ENCODE measurements at places on chromosomes 4 and X.

GRCh38 chrX:7169627-7170026, 21.7 kb upstream of the PUDP start:
- DNase-seq, result no peak

GRCh38 chr4:5224340-5224739, 173.1 kb downstream of the STK32B start:
- no peak for DNase-seq

DNA sequence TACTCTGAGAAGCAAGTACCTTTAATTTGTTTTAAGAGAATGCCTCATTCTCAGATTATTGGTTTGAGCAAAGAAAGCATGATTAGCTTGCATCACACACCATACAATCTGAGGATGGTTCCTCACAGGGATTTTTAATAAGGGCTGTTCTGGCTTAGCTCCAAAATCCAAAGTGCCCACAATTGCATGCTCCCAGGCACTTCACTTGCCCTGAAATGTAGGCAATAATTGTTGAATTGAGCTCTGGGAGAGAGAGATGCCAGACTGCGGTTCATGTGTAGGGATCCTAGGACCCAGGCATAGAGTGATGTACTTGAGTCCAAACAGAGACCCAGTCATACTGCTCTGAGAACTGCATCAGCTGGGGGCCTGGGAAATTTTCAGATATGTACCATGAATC, 358.4 kb upstream of the CXorf51B start:
- no peak for DNase-seq

GRCh38 chrX:13180807-13181206, 136.4 kb upstream of the FAM9C start:
- DNase-seq, result peak; percentile 5

DNA sequence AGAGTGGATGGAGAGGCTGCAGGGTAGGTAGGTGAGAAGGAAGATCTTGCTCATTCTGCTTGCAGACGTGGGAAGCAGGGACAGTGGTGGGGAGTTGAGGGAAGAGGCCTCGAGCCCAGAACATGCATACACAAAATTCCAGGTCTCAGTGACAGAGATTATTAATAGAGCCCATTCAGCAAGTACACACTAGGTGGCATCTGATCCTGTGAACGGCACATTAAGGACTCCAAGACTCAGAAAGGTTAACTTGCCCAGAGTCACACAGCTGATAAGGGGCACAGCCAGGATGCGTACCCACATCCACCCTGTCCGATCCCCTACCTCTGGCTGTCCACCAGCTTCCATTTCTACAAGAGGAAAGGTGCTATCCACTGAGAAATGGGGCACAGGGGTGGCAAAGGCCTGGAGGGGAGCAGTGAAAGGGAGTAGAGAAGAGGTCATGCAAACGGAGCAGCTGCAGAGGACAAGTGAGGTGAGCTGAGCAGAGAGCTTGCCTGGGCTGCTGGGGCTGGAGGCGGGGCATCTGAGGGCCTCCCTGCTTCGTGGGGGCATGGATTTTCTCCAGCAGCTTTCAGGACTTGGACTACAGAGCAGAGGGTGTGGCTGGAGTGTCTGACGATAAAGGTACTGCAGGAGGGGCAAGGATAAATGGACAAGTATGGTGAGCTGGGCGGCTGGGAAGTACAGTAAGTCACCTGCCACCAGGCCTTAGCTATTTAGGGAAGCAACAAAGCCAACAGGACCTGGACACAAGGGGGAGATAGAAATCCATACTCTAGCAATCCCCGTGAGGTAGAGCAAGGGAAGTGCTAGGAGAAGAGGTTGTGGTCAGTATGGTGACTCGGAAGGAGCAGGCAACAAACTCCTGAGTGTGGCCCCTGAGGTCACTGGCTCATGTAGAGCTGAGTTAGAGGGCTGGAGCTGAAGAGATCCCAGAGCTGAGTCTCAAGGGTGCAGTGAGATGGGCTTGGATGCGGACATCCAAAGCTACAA, 11.2 kb downstream of the IDS start:
- DNase-seq, result no peak

DNA sequence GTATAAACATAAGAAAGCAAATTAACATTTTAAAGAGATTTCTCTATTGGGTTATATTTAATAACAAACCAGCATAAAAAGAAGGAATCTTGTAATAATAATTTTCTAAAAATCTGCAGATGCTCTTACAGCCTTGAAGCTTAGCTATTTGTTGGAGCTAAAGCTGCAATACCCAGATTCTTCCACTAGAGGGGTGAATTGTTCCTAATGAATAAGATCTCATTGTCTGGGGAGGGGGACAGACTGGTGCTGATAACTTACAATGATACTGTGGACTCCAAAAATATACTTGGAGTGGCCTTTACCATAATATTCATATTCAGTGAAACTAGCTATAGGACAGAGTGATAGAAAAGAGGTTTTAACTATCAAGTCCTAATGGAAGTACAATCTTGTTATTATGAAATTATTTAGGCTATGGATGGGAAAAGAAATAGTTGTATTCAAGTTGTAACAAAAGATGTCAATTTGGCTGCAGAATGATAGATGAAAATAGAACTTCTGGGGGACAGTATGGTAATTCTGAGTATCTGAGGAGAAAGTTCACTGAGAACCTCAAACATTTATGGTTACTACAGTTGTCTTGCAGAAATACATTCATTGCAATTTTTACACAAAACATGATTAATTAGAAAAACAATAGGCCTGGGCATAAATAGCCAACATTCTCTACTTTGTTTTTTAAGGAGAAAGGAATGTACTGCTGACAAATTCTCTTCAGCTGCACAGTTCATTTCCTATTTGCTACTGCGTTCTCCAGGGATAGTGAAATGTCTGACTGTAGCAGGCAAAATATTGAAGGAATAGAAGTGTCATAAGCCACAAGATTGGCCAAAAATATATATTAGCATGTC, 443.3 kb downstream of the GBA3 start:
- no peak for DNase-seq

GRCh38 chrX:153519569-153520286, 2.3 kb downstream of the ATP2B3 start:
- DNase-seq, result no peak

- peak; percentile 16 for DNase-seq
These were observed 116.0 kb upstream of the PUDP start for GRCh38 chrX:7263961-7264360.

DNA sequence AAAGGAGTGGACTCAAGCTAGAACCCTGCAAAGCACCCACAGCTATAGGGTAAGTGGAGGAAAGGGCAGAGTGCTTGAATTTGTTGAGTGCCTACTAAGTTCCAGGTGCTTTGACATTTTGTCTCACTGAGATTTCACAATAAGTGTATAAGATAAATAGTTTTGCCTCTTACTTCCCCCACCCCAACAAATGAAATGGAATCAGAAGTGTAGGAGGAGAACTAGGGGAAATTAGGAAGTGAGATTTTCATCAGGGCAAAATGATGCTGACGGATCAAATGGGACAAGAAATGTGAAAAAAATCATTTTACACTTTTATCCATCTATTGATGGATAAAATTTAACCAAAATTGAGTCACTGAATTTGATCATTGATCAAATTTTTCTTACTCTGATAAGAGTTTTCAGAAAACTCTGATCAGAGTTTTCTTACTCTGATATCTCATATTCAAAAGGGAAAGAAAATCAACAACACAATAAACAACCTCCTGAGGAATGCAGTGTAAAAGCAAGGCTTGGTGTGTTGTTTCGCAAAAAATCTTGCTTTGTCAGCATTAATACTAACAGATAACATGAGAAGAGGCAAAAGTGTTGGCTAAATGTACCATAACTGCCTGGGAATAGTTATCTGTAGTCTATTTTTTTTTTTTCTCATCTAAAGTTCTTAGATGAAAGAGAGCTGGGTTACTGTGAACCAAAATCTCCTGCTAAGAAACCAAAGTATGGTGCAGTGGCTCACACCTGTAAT, 24.9 kb downstream of the PLAC8 start:
- DNase-seq, result no peak

GRCh38 chr4:152630324-152630723, 49.5 kb downstream of the TMEM154 start:
- DNase-seq, result no peak

GRCh38 chr4:3192188-3192587, 56.8 kb upstream of the MSANTD1 start:
- DNase-seq, result no peak

- DNase-seq, result no peak
These were observed 40.2 kb upstream of the PPP2R3B start for GRCh38 chrX:426881-427280.

DNA sequence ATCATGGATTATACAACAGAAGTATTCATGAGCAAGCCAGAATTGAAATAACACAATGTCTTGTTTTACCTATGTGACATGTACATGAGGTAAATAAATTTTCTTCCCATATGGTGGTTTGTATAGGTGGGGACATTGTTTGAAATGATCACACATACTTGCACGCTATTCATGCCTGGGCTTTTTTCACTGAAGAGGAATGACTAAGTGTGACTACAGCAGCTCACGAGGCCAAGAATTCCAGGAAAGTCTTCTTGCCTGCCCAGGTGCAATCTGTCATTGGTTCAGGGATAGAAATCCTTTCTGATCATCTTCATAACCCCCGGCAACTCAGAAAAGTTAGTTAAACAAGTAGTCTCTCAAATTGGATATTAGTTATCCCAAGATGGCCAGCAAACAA, 36.3 kb upstream of the AREG start:
- no peak for DNase-seq

DNA sequence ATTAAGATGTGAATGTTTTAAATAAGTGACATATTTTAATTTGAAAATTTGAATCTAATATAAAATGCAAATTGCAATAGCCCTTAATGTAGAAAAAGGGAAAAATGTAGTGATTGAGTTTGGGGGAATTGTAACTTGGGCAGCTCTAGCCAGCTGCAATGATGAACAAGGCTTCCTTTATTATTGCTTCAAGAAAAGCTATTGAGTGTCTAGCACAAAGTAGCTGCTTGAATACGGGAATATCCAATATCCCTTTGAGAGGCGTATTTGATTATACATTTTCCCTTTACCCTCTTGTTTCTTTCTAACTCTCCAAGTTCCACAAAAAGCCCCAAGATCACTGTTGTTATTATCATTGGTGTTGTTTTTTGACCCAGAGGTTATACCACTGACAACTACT, 21.8 kb downstream of the IL1RAPL1 start:
- no peak for DNase-seq

GRCh38 chr4:153809916-153810810, 21.3 kb upstream of the SFRP2 start:
- DNase-seq, result no peak

DNA sequence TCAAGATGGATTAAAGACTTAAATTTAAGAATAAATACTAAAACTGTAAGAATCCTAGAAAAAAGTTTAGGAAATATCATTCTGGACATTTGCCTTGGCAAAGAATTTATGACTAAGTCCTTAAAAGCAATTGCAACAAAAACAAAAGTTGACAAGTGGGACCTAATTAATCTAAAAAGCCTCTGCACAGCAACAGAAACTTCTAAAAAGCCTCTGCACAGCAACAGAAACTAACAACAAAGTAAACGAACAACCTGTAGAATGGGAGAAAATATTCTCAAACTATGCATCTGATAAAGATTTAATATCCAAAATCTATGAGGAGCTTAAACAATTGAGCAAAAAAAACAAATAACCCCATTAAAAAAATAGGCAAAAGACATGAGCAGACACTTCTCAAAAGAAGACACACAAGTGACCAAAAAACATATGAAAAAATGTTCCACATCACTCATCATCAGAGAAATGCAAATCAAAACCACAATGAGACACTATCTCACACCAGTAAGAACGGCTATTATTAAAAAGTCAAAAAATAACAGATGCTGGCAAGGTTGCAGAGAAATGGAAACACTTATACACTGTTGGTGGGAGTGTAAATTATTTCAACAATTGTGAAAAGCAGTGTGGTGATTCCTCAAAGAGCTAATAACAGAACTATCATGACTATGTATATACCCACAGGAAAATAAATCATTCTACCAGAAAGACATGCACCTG, 5.5 kb upstream of the OPRPN start:
- no peak for DNase-seq

DNA sequence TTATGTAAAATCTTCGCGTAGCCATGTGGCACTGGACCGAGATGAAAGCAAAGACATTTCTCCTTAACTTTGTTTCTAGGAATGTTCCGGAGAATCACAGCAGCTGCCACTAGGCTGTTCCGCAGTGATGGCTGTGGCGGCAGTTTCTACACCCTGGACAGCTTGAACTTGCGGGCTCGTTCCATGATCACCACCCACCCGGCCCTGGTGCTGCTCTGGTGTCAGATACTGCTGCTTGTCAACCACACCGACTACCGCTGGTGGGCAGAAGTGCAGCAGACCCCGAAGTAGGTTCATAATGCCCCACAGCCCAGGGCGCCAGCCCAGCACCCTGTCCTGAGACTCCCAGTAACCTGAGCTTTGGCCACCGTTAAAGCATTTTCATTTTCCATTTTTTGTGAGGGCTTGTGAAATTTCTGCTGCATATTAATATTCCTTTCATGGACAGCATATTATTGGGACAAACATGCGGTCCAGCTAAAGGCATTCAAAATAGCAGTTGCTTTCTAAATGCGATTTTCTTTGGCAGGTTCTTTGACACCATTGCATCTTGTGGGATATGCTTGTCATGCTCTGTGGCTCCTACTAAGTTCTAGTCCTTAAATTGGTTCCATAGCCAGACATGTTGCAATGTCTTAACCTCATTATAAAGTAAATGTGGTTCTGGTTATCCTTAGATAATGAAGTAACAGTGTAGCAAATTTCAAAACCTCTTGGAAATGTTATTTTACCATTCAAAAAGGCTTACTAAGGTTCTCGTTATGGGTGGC, 49.1 kb upstream of the MSANTD1 start:
- peak; percentile 79 for DNase-seq

DNA sequence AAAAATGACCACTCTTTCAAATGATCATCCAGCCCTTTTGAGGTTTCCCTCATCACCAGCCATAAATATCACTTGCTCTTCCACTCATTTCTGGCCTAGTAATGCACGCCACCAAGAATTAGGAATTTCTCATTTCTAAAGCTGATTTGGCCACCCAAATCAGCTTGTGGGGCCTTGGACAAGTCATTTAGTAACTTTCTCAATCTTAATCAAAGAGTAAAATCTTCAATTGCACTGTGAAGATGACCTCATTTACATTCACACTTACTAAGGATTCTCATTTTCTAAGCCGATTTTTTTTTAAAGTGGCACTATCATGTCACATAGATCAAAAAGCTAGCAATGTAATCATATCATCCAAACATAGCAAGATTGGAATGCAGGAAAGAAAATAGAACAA, 150.0 kb upstream of the HHIP start:
- no peak for DNase-seq

DNA sequence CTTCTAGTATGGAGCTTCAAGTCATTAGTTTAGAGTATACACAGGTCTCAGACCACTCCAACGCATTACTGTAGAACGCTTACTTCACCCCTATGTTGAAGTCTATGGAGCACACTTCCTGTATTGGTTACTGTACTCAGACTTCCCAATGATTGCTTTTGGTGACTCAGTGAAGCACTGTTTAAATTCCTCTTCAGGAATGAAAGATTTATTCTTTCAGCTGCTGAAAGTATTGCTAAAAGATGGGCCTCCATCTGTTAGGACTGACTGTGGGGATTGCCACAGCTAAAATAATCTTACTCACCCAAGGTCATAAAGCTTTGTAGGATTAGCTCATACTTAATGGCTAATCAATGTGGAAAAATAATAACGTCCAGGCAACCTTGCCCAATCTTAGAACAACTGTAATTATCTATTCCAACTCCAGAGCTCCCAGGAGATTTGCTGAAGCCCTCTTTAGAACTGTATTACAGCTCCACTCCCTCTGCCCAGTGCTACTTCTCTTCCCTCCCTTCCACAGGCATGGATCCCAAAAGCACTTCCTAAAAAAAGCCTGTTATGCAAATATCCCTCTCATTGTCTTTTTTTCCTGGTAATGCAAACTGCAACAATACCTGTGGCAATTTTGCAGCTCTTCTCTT, 281.9 kb upstream of the HS3ST1 start:
- DNase-seq, result no peak

Measured in AG09309 (cell line).